ENCODE measurements at places on chromosomes 4 and X.
A peak's percentile ranks its signal among the peaks of the same experiment; 100 is the strongest.

GRCh38 chr4:60648774-60649173, 551.4 kb upstream of the ADGRL3 start:
- H3K36me3 ChIP-seq = no peaks in the 10 kb centered on the region
- no peak overlapping the region for H3K4me3 ChIP-seq
- H3K4me1 ChIP-seq = no peaks in the 10 kb centered on the region

- no peaks in the 10 kb centered on the region for H3K36me3 ChIP-seq
- peak overlapping the region; percentile 33 for H3K4me3 ChIP-seq
- H3K4me1 ChIP-seq = no peaks in the 10 kb centered on the region
- DNase-seq = peak; percentile 73
- no peaks in the 10 kb centered on the region for H3K27me3 ChIP-seq
Measured at GRCh38 chrX:131821945-131822622, 201.0 kb upstream of the STK26 start.

GRCh38 chr4:80196259-80196921, 913 bp upstream of the PRDM8 start:
- no peak overlapping the region for H3K27ac ChIP-seq
- H3K4me1 ChIP-seq = peaks cover 15% of the 10 kb centered on the region
- no peaks in the 10 kb centered on the region for H3K36me3 ChIP-seq
- peak overlapping the region; percentile 29 for H3K4me3 ChIP-seq

GRCh38 chr4:186946682-186947294, 223.1 kb upstream of the FAT1 start:
- DNase-seq = no peak
- H3K36me3 ChIP-seq = no peaks in the 10 kb centered on the region
- H3K27me3 ChIP-seq = no peaks in the 10 kb centered on the region
- H3K4me1 ChIP-seq = no peaks in the 10 kb centered on the region
- no peak overlapping the region for H3K4me3 ChIP-seq

DNA sequence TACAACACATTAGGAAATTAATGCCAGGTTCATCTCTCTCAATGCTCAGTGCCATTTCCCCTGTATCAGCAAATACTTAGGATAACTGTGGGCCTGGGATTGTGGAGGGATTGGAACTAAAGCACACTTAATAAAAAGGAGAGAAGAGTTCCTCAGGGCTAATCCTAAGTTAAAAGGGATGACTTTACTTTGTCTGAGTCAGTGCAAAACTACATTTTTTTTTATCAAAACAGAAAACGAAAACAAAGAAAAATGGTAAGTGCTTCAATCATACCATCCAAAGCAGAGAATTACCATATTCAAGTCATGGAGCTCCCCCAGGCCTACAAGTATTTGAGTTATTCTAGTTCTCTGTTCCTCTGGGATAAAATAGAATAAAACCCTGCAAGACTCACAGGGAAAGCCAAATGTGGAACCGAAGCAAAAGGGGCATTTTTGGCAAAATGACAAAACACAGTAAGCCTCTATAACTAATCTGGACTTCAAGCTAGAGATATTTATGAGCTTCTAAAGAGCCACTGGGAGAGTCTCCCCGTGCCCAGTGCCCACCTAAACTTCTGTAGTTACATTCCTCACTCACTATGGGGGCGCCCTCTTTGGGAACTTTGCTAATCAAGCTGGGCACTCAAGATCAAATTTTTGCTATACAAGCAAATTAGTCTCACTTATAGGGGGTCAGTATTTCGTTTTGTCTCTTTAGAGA, 53.4 kb downstream of the PALLD start:
- no peak overlapping the region for H3K27ac ChIP-seq
- H3K27me3 ChIP-seq = no peaks in the 10 kb centered on the region
- H3K4me3 ChIP-seq = no peak overlapping the region
- DNase-seq = no peak

GRCh38 chrX:20101934-20102581, 14.6 kb downstream of the MAP7D2 start:
- H3K36me3 ChIP-seq = no peaks in the 10 kb centered on the region
- H3K4me3 ChIP-seq = no peak overlapping the region
- no peak for DNase-seq
- no peak overlapping the region for H3K27ac ChIP-seq
- H3K27me3 ChIP-seq = no peaks in the 10 kb centered on the region

- no peaks in the 10 kb centered on the region for H3K4me1 ChIP-seq
- no peaks in the 10 kb centered on the region for H3K36me3 ChIP-seq
- no peak overlapping the region for H3K4me3 ChIP-seq
- no peak overlapping the region for H3K27ac ChIP-seq
Measured at GRCh38 chrX:109782994-109783700, 50.1 kb upstream of the ACSL4 start.

DNA sequence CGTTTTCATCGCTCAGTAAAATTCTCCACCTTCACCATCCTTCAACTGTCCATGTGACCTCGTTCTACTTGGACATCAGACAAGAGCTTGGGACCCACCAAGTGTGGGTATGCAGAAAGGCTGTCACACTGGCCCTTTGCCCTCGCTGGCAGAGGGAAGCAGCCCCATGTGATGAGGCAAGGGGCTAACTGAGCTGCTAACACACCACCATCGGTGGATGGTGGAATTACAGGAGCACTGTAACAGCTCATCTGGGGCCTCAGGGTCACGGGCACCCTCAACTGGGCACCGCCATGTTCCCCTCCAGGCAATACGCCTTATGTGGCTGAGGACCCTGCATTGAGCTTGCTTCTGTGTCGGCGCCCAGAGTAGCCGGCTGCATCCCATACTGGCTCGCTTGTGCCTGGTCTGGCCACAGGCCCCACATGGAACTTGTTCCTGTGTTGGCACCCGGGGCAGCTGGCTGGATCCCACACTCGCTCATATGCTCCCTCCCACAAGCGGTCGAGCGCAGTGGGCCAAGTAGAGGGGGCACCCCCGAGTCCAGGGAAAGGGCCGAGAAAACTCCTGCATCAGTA, 109.5 kb downstream of the TAB3 start:
- no peaks in the 10 kb centered on the region for H3K27me3 ChIP-seq
- no peak for DNase-seq
- no peak overlapping the region for H3K27ac ChIP-seq
- H3K36me3 ChIP-seq = no peaks in the 10 kb centered on the region
- no peaks in the 10 kb centered on the region for H3K4me1 ChIP-seq
- no peak overlapping the region for H3K4me3 ChIP-seq

- no peaks in the 10 kb centered on the region for H3K27me3 ChIP-seq
- H3K4me1 ChIP-seq = no peaks in the 10 kb centered on the region
- no peaks in the 10 kb centered on the region for H3K36me3 ChIP-seq
- DNase-seq = no peak
Measured at GRCh38 chrX:151710457-151710856, 5.4 kb upstream of the FATE1 start.

- peak; percentile 51 for DNase-seq
- no peak overlapping the region for H3K4me3 ChIP-seq
- H3K4me1 ChIP-seq = peaks cover 3% of the 10 kb centered on the region
- H3K27ac ChIP-seq = no peak overlapping the region
- no peaks in the 10 kb centered on the region for H3K36me3 ChIP-seq
Measured at GRCh38 chr4:73676861-73677323, 56.7 kb upstream of the RASSF6 start.

DNA sequence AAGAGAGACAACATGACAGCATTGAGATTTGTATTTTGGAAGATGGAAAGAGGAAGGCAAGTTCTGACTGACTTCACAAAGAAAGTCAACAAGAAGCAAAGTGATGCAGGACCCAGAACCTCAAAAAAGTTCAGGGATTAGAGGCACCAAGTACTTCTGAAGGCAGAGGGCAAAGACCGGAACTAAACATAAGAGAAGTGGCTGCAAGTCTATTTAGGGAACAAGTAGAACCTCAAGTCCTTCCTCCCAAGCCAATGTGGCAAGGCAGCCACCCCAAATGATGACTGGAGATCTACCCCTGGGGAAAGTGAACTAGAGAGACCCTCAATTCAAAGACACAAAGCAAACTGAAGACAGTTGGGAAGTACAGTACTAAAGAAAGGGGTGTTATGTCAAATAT, 46.6 kb downstream of the SLC39A8 start:
- H3K27ac ChIP-seq = no peak overlapping the region
- H3K4me3 ChIP-seq = no peak overlapping the region
- DNase-seq = no peak
- H3K4me1 ChIP-seq = peaks cover 13% of the 10 kb centered on the region
- H3K27me3 ChIP-seq = no peaks in the 10 kb centered on the region

GRCh38 chr4:20870436-20870835, 170.2 kb downstream of the PACRGL start:
- H3K4me1 ChIP-seq = no peaks in the 10 kb centered on the region
- no peak overlapping the region for H3K4me3 ChIP-seq
- no peak overlapping the region for H3K27ac ChIP-seq
- H3K36me3 ChIP-seq = no peaks in the 10 kb centered on the region

GRCh38 chr4:1760521-1761071, 32.5 kb upstream of the FGFR3 start:
- H3K4me3 ChIP-seq = no peak overlapping the region
- no peak for DNase-seq
- H3K27ac ChIP-seq = no peak overlapping the region
- no peaks in the 10 kb centered on the region for H3K36me3 ChIP-seq
- peaks cover 10% of the 10 kb centered on the region for H3K4me1 ChIP-seq
- H3K27me3 ChIP-seq = no peaks in the 10 kb centered on the region

DNA sequence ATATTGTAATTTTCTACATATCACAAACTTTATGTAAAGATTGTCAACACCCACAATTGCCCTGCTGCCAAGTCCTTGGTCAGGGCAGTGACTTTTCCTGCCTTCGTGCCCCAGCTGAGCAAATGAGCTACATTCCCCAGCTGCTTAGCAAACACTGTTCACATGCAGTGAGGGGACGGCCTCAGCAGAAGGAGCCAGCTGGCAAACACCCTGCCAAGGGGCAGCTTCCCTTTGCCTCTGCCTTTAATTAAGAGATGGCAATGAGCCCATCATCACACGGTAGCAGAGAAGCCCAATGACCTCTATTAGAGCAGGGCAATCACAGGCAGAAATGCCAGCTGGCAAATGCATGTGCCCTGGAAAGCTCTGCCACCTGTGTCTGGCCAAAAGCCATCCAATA, 253.4 kb downstream of the EPHA5 start:
- H3K36me3 ChIP-seq = no peaks in the 10 kb centered on the region
- no peak overlapping the region for H3K27ac ChIP-seq
- peak; percentile 36 for DNase-seq
- H3K4me3 ChIP-seq = no peak overlapping the region
- no peaks in the 10 kb centered on the region for H3K4me1 ChIP-seq

DNA sequence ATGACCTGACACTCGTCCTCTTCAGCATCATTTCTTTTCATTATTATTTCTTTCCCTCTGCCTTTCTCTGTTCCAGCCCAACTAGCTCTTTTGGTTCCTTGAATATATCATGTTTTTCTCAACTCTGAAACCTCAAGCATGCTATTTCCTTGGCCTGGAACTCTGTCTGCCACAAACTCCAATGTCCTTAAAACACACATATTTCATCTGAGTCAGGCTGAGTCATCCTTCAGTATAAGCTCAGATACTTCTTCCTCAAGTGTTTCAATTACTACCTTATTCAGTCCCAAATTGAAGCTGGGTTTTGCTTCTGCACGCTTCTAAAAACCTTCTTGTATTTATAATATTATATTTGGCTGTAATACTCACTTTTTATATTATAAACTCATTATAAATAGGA, 424.2 kb downstream of the PDGFC start:
- no peaks in the 10 kb centered on the region for H3K27me3 ChIP-seq
- no peak for DNase-seq
- H3K4me1 ChIP-seq = no peaks in the 10 kb centered on the region
- no peak overlapping the region for H3K27ac ChIP-seq

DNA sequence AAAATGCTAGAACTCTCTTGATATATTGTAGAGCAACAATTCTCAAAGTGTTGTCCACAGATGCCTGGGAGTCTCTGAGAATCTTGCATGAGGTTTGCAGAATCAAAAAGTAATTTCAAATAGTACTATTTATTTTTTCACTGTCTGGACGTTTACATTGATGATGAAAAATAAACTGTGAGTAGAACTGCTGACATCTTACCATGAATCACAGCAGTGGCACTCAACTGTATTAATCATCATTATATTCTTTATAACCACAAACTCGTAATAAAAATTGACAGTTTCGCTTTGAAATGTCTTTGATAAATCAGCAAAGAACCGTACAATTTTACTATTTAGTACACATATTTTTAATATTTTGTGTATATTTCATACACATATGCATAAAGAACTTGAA, 94.5 kb downstream of the NAF1 start:
- no peak overlapping the region for H3K4me3 ChIP-seq
- no peak for DNase-seq
- H3K27ac ChIP-seq = no peak overlapping the region

- H3K36me3 ChIP-seq = peaks cover 21% of the 10 kb centered on the region
- DNase-seq = no peak
- no peak overlapping the region for H3K27ac ChIP-seq
- H3K4me1 ChIP-seq = no peaks in the 10 kb centered on the region
- H3K27me3 ChIP-seq = no peaks in the 10 kb centered on the region
Measured at GRCh38 chr4:142112451-142112850, 476.1 kb downstream of the IL15 start.

DNA sequence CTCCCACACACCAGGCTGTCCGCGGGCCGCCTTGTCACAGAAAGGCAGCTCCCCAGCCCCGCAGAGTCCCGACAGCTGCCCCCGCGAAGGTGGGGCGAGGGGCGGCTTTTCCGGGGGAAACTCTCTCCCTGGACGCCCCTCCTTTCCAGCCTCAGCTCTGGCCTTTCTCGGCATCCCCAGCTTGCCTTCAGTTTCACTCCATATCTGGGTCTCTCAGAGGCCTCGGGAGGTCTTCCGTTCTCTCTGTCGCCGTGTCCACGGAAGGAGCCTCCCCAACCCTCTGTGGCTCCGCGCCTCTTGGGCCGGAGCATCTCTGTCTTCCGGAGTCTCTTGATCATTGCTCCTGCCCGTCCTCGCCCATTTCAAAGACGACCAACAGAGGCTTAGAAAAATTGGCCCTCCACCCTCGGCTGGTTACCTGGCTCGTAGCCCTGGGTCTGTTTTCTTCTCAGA, 6.1 kb upstream of the MSX1 start:
- H3K36me3 ChIP-seq = no peaks in the 10 kb centered on the region
- peak overlapping the region; percentile 41 for H3K4me3 ChIP-seq
- H3K27me3 ChIP-seq = peaks cover 71% of the 10 kb centered on the region
- H3K4me1 ChIP-seq = peaks cover 7% of the 10 kb centered on the region

- H3K27me3 ChIP-seq = no peaks in the 10 kb centered on the region
- H3K36me3 ChIP-seq = no peaks in the 10 kb centered on the region
- DNase-seq = peak; percentile 70
- H3K27ac ChIP-seq = peak overlapping the region; percentile 68
Measured at GRCh38 chrX:129957241-129958082, 25.0 kb upstream of the BCORL1 start.

DNA sequence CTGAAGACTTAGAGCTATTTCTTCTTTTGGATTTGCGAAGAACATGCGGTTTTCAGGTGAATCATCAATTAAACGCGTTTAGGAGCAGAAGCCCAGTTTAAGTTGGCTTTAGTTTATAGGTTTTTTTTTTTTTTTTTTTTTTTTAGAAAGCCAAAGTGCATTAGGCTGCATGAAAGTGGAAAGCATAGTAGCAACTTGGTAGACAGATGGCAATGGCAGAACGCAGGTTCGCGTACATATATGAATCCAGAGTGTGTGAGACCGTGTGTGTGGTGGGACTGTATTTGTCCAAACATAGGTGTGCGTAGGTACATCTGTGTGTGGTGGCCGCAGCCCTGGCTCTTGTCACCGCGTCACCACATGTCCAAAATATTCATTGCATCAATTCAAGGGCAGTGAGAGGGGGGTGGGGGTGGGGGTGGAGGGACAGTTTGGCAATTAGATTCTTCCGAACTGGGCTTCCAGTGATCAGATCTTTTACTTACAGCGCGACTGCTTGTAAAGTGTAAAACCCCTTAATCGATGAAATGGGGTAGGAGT, 901 bp downstream of the JADE1 start:
- no peaks in the 10 kb centered on the region for H3K36me3 ChIP-seq
- H3K4me1 ChIP-seq = no peaks in the 10 kb centered on the region
- H3K27ac ChIP-seq = peak overlapping the region; percentile 95
- peak overlapping the region; percentile 87 for H3K4me3 ChIP-seq
- peak; percentile 49 for DNase-seq
